ENCODE measurements at places on chromosomes 2 and 18.

DNA sequence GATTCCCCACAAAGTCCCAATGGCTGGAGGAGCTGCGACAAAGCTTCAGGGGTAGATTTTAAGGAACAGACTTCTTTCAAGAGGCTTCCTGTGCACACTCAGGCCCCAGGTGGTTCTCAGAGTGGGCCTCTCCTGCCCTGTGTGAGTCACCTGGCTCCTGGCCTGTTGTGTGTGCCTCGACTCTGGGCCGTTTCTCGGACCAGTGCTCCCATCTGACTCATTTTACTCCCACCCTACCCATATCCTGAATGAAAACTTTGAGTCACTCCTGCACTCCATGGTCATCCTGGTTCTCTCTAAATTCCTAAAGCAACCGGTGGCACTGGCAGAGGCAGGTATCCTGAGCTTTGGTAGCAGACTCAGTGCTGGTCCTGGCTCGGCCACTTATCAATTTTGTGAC lies 84.1 kb downstream of the CELF4 start:
- DNase-seq: no peak

DNA sequence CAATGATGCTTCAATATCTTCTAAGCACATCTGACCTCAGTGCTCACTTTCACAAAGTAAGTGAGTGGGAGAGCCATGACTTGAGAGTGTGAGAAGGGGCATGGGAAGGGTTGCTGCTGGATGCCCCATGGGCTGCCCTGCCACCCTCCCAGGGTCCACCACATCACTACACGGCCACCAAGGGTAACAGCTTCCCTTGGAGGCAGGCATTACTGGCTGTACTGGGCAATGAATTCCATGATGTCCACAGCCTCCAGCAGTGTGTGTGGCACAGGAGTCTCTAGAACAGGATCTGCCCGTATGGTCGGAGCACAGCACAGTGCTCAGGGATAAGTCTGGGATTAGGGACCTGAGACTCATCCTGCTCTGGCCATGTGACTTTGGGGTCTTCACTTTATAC lies 481.0 kb upstream of the MYT1L start:
- DNase-seq: no peak

- DNase-seq: peak; percentile 63
Measured at GRCh38 chr18:66495844-66496243, 108.0 kb downstream of the CDH19 start.

- peak; percentile 72 for DNase-seq
Measured at GRCh38 chr18:52499644-52500043, 159.6 kb downstream of the DCC start.

DNA sequence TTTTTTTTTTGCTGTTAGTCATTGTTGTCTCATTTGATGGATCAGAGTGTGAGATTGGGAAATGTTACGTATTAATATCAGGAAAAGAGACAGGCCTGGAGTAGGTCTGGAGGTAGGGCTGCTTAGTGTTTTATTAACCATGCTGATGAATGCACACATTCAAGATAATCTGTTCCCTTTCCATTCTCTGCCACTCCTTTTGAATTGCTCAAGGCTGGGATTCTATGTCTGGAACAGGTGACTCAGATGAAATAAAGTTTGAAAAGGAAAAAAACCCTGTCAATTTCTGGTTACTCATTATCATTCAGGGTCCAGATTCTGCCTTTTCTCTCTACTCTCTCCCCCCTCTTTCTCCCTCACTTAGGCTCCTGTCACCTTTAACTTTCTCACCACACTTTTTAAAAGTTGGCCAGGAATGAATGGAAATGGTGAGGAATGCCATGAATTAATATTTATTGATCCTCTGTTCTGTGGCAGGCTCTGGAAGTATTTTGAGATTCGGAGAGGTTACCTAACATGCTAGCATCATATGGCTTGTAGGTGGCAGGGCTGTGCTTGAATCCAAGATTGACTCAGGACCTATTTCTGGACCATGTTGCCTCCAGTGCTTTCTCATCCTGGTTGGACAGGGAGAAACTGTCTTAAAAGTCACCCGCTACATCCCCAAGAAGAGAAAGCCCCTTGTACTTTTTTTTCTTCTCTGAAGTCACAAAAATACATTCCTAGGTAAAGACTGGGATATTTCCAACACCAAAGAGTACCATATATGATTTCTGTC lies 40.2 kb downstream of the MAP4K4 start:
- DNase-seq: no peak

Data from NCI-H2227 treated with DMSO at 0.1 percent for 48 hours (cell line).